ENCODE measurements at places on chromosomes 1 and 21. TPM values are rescaled to one million over a fixed set of nuclear protein-coding genes. Genes with fewer than 3 reads are reported as not detected.

The PLA2G5 gene
- total RNA-seq = not detected

The FTCD gene
- 0.30 TPM for total RNA-seq

The CHRNB2 gene
- 0.05 TPM for total RNA-seq

The THEMIS2 gene
- 3.8 TPM for total RNA-seq

The PRR9 gene
- not detected for total RNA-seq

The HSD3B2 gene
- total RNA-seq = not detected

The ATP1A2 gene
- total RNA-seq = not detected

The GUCA2B gene
- not detected for total RNA-seq

The UMODL1 gene
- total RNA-seq = not detected

The EXTL1 gene
- 0.30 TPM for total RNA-seq

The UBE2U gene
- total RNA-seq = not detected

The SPATA45 gene
- total RNA-seq = not detected

The PDPN gene
- 0.30 TPM for total RNA-seq

The WNT9A gene
- total RNA-seq = 0.30 TPM

The PCBP3 gene
- total RNA-seq = 0.05 TPM

The CCDC27 gene
- total RNA-seq = not detected

The BCL2L15 gene
- total RNA-seq = under 0.01 TPM

The ASAP3 gene
- 19.9 TPM for total RNA-seq

The CAMK1G gene
- total RNA-seq = 13.1 TPM

The CFHR3 gene
- total RNA-seq = 0.23 TPM

The CFAP141 gene
- not detected for total RNA-seq

The NEGR1 gene
- 22.6 TPM for total RNA-seq

The RPS8 gene
- 927 TPM for total RNA-seq

The OR2AJ1 gene
- total RNA-seq = not detected

The RAVER2 gene
- total RNA-seq = 2.4 TPM

The PAQR6 gene
- 0.59 TPM for total RNA-seq

The KIAA1614 gene
- 3.0 TPM for total RNA-seq

The GABRD gene
- total RNA-seq = not detected

The LIPI gene
- total RNA-seq = not detected

The ACKR1 gene
- total RNA-seq = not detected

The CASZ1 gene
- under 0.01 TPM for total RNA-seq

The C1QTNF12 gene
- total RNA-seq = 0.92 TPM

The ITGB2 gene
- total RNA-seq = not detected

The ZBTB8A gene
- 8.0 TPM for total RNA-seq

The S100B gene
- total RNA-seq = not detected

The RGS2 gene
- total RNA-seq = 70.7 TPM

The TNFSF18 gene
- total RNA-seq = 0.30 TPM

The CLIC4 gene
- total RNA-seq = 353 TPM

The RHD gene
- total RNA-seq = not detected

The RSBN1 gene
- 23.9 TPM for total RNA-seq

The FUBP1 gene
- 85.8 TPM for total RNA-seq

The PRKAA2 gene
- total RNA-seq = 0.89 TPM

The PI4KB gene
- total RNA-seq = 63.2 TPM

The PGLYRP4 gene
- not detected for total RNA-seq

The TDRD10 gene
- total RNA-seq = not detected

The HOOK1 gene
- not detected for total RNA-seq

The ZFP69B gene
- total RNA-seq = 8.2 TPM

The HTR1D gene
- total RNA-seq = not detected

The DIO1 gene
- not detected for total RNA-seq

The PPP1R8 gene
- total RNA-seq = 46.5 TPM

The IVNS1ABP gene
- 97.5 TPM for total RNA-seq

Data from smooth muscle cell of the umbilical artery (primary cell).